ENCODE measurements at places on chromosomes 1 and 21.

- no peak for DNase-seq
These were observed 27.0 kb downstream of the PROX1 start for GRCh38 chr1:214014730-214015129.

DNA sequence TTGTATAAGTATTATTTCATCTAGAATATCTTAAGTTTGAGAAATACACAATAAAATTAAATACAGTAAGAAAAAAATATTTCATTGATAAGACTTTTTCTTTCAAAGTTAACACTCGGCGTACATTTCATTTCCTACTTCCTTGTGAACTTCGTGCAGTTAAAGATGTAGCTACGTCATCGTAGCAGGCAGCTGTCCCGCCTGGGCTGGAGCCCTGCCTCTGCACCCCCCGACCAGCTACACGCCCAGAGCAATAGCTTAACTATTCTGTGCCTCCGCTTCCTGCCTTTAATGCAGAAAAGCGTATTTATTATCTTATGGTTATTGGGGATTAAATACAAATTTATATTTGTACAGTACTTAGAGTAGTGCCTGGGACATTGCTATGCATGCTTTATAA, 53.5 kb downstream of the CLSTN1 start:
- DNase-seq: no peak

DNA sequence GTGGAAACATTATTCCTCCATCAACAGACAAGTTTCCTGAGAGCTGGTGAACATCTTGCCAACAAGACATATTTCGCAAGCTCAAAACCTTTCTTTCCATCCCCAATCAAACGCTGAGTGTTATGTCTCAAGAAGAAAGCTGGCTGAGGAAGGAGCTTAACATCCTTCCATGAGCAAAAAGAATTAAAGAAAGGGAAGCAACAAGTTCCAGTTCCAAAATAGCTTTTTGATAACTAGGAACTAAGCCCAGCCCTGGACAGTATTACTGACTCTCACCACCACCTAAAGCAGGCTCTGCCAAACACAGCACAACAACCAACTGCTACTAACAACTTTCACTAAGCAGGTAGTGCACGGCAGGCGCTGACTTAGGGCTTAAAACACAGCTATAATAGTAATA, 50.2 kb downstream of the CAPZB start:
- DNase-seq: no peak

GRCh38 chr1:41583658-41584547, 99.4 kb upstream of the EDN2 start:
- DNase-seq: no peak

DNA sequence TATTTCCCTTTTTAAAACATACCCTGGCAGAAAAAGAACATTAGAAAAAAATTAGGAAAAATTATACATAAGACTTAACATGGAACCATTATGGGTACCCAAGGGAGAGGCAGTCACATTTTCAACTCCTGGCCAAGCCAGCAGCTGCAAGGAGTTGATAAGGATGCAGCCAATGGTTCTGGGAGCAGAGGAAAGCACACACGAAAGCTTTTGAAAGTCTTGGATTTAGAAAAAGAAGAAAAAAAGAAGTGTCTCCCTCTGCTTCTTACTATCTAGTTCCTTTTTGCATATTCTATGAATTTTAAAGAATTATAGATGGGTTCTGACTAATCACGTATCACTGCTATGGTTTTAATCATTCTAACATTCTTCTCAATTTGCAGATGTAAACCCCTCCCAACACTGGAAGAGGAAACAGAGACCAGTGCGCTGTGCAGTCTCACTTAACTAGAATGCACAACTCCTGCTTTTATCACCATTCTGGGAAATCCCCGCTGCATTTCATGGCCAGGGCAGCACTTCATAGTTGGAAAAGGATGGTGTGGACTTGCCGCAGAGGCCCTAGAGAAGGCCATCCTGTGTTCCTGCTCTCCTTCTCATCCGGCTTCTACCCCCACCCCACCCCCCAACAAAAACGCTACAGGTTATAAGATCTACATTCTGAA, 2.7 kb upstream of the CD58 start:
- no peak for DNase-seq

Measured in T-helper 1 cell (primary cell).